CD8-positive, alpha-beta memory T cell (primary cell): ENCODE measurements at places on chromosomes 5 and 9.

DNA sequence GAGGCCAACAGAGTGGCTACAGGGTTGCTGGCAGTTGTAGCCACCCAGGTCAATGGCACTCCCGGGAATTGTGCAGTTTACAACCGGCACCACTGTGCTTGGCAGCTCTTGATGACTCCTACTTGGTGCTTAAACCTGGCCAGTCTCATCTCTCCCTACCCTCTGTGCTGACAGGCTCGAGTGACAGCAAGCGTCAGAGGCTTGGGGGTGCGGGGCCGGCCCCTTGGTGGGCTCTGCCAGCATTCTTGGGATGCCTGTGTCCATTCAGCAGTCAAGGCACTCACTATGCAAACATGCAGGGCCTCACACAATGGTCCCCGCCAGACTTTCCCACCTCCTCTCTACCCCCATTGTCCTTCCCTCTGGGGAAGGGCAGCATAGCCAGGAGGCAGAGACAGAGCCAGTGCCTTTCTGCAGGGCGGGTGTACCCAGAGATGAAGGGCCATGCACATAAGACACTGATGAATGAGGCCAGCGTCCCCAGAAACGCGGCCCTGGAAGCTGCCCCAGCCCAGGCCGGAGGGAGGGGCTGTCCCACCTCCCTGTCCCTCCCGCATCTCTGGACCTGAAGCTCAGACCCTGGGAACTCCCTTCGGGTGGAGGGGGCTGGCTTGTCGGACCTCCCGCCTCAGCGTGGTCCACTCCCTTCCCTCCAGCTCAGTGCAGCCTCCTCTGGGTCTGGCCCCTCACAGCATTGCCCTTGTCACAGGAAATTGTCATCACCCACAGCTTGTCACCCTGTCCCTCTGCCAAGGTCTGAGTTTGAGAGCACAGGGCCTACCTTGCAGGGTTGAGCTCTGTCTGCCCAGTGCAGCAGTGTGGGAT lies 26.4 kb upstream of the NOTCH1 start:
- no peak for DNase-seq

- no peak for DNase-seq
These were observed 133.5 kb downstream of the FAM114A2 start for GRCh38 chr5:153905219-153905618.

DNA sequence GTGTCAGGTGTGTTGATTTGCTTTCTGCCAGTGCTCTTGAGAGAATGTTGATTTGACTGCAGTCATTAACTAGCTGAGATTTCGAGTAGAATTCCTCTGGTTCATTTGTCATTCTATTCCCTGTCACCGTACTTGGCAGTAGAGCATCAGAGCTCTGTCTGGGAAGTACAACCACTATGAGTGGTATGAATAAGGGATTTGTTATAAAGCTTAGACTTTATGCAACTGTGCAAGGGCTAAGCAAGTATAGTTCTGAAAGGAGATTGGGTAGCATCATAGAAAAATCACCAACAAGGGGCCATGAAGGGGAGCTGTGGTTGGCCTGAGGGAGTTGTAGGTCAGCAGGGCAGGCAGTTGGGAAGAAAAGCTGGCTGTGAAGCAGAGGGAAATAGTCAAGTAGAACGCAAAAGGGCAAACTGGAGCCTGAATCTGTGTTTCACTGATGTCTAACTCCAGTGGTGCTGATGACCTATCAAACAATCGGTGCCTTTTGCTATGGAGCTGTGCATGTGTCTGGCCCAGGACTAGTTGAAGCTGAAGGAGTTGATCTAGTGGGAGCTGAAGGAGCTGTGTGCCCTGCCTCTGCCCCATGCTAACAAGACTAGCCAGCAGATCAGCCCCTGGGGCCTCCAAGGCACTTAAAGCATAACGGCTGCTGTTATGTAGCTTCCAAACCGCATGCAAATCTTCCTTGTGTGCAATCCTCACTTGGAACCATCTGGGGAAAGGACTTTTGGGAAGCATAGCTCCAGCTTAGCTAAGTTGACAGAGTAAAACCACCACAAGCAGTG lies 110.0 kb downstream of the SLC28A3 start:
- no peak for DNase-seq

DNA sequence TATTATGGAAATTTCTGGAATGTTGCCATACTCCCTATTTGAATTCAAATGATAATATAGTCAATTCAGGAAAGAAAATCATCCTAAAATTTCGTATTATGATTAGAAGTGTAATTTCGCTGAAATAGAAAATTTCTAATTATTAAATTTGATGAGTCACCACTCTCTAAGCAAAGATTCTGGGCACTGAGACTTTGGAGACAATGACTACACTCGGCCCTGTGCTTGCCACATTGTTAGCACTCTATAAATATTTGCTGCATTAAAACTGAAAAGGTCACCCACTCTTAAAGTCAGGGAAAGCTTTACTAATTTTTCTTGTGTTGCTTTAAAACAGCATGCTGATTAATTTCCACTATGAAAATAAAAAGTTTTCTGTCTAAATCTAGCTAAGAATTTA lies 240.3 kb downstream of the TLE4 start:
- DNase-seq, result no peak

DNA sequence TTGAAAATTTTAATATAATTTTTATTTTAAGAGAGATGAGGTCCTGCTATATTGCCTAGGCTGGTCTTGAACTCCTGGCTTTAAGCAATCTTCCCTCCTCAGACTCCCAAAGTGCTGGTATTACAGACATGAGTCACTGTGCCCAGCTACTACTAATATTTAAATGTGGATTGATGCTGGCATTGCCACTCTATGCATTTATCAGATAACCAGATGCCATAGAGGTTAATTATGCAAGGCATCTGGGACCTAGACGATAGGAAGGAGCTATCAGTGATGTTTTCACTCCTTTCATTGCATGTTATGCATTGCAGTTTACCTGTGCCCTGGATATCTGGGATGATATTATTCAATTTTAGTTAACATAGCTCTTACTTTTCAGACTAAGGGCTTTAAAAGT lies 127.0 kb downstream of the RPS23 start:
- no peak for DNase-seq

GRCh38 chr5:157387041-157387563 lies 72.9 kb upstream of the NIPAL4 start:
- no peak for DNase-seq

DNA sequence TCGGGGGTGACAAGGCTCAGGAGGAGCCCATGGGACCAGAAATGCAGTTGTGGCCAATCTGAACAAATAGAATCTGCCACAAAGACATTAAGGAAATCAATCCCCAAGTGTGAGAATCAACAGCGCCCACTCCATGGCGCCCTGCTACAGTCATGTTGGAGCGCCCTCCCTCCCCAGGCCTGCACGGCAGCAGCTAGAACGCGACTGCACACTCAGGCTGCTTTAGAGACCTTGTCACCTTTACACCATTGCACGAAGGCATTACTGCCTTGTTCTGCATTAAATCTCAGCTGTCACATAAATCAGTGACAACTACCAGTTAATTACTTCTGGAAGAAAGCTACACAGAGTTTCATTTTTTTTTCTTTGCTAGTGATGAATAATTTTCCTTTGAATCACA lies 98.7 kb upstream of the SPIN1 start:
- DNase-seq, result no peak

- peak; percentile 24 for DNase-seq
These were observed 106.0 kb downstream of the PHF2 start for GRCh38 chr9:93682155-93682968.
